Activated CD4-positive, alpha-beta T cell treated with anti-CD3 and anti-CD28 coated beads, Interleukin-2, amount 50 U/mL, for 4 hours (primary cell): ENCODE measurements at places on chromosomes 2 and 18.

DNA sequence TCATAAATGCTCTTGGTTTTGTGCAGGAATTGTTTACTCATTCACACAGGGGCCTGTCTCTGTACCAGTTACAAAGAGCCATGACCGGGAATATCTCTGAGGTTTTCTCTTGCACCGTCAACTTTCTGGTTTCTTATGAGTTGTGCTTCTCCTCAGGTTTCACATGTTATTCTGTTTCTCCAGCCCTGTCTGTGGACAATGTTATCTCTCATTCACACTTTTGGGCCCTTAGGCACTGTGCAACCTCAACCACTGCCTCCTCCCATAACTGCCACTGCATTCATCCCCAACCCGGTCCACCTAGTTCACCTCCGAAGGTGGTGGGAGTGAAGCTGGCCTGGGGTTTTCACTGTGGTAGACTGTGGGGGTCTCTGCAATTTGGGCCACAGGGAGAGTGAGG lies 22.5 kb upstream of the NEDD4L start:
- no peak for DNase-seq

DNA sequence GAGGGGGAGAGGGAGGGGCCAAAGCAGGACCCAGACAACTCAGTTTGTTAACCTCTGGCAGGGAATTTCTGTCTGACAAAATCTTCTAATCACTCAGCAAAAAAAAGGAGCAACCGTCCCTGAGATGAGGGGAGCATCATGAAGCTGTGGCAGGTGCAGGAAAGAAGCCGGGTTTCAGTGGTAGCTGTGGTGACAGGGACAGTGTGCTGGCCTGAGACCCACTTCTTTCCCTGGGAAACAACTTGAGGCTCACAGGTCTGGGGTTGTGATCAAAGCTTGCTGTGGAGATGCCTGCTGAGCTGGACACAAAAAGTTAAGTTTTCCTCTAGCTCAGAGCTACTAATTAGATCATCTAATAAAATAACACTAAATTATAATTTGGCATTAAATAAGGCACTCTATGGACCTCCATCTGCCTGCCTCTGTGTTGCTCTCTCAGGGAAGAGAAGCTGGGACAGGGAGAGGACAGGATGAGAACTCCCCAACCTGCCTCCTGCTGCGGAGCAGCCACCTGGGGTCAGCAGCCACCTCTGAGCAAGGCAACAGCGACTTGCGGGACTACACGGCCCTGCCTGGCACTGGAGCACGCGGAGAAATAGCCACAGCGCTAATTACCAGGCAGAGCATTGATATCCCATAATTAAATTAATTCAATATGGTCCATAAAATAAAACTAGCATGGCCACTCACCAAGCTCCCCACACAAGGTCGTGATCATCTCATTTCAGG lies 104.6 kb upstream of the TEX51 start:
- no peak for DNase-seq

DNA sequence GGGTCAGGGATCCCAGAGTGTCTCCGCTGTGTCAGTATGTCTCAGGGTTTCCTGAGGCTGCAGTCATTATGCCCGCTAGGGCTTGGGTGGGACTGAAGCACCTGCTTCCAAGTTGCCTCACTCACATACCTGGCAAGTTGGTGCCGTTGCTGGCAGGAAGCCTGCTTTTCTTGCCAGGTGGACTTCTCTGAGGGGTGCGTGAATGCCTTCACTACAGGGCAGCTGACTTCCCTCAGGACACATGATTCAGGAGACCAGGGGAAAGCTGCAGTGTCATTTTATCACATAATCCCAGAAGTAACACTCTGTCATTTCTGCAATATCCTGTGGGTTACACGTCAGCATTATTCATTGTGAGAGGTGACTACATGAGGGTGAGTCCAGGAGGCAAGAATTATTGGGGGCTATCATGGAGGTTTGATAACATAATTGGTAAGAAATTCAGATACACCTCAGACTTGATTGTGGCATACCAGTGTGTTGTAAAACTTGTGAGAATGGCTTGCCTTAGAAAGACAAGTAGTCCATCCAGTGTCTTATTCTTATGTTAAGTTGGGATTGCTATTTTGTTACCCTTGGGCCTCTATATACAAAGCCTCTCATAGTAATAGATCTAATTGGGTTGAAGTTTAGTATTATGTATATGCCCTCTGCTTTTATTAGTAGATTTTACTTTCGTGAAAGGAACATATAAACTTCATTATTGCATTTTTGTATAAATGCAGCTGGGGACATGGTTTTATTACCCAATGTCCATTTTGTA lies 44.1 kb downstream of the NEDD4L start:
- no peak for DNase-seq

- DNase-seq: no peak
Measured at GRCh38 chr2:8289111-8289510, 392.7 kb upstream of the ID2 start.

DNA sequence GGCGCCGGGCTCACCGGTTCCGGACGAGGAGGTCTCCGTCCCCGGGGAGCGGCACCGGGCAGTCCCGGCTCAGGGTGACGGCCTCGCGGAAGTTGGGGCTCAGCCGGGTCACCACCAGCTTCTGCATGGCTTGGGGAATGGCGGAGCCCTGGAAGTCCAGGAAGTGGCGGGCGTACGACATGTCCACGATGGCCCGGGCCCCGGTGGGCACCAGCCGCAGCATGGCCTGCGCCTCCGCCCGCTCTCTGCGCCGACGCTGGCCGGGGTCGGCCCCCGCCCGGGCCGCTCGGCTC lies 157 bp downstream of the PTGR3 start:
- peak; percentile 13 for DNase-seq

DNA sequence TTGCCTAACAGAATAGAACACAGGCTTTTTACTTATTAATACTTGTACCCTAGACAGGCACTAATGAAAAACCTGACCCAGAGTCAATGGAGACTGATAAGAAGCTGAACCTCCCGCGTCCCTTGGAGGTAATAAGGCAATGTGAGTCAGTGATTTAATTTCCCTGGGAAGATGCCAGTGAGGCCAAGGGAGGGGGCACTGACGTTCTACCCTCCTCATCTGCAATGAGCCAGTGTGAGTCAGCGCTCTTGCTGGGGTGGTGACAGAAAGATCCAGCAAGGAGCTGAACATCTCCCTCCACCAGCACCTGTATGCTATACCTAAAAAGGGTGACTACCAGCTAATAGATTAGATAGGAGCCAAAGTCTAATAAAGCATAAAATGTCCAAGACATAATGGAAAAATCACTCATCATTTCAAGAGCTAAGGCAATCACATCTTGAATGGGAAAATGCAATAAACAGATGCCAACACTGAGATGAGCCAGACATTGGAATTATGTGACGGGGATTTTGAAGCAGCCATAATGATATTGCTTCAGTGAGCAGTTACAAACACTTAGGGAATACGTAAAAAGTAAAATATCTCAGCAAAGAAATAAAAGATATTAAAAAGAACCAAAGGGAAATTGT lies 116.9 kb downstream of the TPGS2 start:
- no peak for DNase-seq

DNA sequence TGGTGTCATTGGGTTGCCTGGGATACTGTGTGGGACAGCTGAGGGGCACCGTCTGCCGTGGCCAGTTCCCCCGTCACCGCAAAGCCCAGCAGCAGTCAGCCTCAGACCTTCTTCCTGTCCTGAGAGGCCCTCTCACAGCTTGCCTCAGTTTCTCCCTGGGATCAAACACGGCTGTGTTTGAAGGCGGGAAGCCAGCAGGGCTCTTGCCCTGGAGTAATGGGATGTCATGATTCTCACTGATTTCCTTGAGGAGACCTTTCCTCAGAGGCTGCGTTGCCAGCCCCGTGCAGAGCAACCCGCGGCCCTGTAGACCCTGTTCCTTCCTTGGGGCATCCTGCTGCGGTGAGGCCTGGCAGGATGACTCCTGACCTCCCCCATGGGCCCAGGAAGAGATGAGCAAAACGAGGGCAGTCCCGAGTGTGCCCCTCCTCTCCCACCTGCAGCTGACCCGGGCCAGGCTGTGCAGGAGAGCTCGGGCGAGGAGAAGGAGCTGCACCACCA lies 13.9 kb upstream of the NFATC1 start:
- no peak for DNase-seq

DNA sequence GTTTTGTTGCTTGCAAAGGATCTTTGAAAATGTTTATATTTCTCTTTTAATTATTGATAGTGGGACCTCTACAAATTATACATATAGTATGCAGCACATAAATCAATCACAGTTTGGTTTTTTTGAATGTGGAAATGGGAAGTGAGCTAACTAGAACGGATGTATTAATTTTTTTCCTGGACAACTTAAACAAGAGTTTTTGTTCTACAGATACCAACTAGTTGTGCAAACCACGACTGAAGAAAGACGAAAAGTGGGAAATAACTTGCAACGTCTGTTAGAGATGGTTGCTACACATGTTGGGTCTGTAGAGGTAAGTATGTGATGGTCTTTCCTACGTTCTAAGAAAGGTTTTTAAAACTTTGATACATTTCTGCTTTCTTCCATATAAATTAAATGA lies 39.2 kb downstream of the NDC80 start:
- DNase-seq: no peak
